IMR-90 (cell line): ENCODE measurements at places on chromosomes 16 and 17. TPM values are rescaled to one million over a fixed set of nuclear protein-coding genes. Genes with fewer than 3 reads are reported as not detected.

The CDRT15 gene
- not detected in 2 replicates for total RNA-seq

The CD300C gene
- not detected in 2 replicates for total RNA-seq

The ANKRD11 gene
- 28.1 and 46.8 TPM in 2 replicates for total RNA-seq

The ELP5 gene
- total RNA-seq = 46.6 and 48.0 TPM in 2 replicates

The RASL10B gene
- total RNA-seq = 3.6 and 4.7 TPM in 2 replicates

The SEPTIN12 gene
- not detected in 2 replicates for total RNA-seq

The AATF gene
- 34.8 and 37.2 TPM in 2 replicates for total RNA-seq

The ITGB3 gene
- total RNA-seq = 14.4 and 17.6 TPM in 2 replicates

The KRT20 gene
- not detected in 2 replicates for total RNA-seq

The MYH2 gene
- total RNA-seq = not detected in 2 replicates

The LPO gene
- not detected in 2 replicates for total RNA-seq

The KRT17 gene
- total RNA-seq = 2.5 TPM in 2 replicates

The RNFT1 gene
- 18.3 and 22.2 TPM in 2 replicates for total RNA-seq

The SOX15 gene
- total RNA-seq = 0.18 and 0.28 TPM in 2 replicates

DNA sequence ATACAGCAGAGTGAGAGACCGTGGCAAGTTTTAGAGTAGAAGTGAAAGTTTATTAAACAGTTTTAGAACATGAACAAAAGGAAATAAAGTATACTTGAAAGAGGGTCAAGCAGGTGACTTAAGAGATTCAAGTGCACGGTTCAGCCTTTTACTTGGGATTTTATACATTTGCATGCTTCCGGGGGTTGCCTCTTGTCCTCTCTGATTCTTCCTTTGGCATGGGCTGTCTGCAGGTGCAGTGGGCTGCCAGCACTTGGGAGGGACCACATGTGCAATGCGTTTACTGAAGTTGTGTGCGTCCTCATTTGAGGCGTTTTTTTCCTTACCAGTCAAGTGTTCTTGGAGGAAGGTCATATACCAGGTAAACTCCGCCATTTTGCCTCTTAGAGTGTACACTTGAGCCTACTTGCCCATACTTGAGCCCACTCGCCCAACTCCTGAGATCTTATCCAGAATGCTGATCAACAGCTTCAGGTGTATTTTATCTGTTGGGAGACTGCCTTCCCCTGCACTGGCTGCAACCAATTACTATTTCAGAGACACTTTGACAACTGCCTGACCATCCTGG lies 195.2 kb downstream of the IRX5 start:
- DNase-seq = no peak

DNA sequence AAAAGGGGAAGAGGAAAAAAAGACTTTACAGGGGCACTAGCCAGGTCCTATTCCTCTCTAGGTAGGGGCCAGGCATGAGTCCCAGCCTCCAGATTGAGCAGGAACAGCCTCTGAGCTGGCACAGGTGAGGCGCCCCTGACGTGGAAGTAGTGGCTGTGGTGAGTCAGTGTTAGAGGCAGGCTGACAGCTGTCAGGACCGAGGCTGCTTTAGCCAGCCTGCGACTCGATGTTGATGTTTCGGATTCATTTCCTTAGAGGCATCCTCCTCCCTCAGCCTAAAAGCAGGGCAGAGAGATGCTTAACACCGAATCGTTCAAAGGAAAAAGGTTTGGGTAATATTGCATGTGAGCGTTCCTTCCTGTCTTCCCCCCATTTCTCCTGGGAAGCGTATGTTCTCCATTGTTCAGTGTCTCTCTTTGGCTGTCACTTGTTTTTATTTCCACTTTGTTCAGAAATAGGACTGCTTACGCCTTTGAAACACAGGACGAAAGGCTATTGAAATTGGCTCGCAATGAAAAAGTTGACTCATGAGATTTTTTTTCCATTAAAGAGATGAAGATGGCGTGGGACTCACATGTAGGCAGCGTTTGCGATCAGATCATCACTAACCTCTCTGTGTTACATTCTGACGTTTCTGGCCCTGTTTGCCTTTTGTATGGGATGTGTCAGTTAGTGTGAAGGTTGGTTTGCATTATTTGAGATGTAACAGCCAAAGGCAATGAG lies 1.3 kb downstream of the KIAA0513 start:
- peak; percentile 47 for DNase-seq

DNA sequence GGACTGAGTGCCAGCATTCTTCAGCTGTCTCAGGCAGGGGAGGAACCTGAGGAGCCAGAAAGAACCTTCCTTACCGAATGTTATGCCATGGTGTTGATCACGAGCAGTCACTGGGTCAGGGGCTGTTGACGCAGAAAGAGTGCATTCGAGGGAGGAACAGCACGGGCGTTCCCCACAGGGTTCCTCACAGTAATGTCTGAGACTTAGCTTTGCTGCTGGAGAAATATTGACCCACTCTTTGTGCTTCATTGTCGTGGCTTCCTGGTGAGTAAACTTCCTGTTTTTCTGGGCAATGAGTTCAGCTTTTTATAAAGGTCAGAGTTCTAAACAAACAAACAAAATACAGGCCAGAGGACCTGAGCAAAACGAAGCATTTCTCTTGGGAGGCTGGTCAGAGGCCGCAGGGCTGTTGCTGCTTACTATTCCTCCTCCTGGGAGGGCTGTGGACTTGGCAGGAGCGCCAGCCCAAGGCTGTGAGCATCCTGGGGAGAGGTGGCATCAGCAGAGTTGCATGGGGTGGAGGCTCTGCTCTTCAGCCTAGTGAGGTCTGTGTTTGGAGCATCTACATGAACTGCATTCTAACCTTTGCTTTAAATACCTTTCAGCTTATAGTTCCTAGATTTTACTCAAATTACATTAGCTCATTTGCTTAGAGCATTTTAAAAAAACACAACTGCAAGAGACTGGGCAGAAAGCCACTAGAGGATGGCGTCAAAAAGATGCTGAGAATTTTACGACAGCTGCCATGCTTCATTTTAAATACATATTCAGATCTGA lies 143.1 kb upstream of the CACNG5 start:
- peak; percentile 64 for DNase-seq

- no peak for DNase-seq
These were observed 17.7 kb upstream of the DOK4 start for GRCh38 chr16:57504001-57504400.

DNA sequence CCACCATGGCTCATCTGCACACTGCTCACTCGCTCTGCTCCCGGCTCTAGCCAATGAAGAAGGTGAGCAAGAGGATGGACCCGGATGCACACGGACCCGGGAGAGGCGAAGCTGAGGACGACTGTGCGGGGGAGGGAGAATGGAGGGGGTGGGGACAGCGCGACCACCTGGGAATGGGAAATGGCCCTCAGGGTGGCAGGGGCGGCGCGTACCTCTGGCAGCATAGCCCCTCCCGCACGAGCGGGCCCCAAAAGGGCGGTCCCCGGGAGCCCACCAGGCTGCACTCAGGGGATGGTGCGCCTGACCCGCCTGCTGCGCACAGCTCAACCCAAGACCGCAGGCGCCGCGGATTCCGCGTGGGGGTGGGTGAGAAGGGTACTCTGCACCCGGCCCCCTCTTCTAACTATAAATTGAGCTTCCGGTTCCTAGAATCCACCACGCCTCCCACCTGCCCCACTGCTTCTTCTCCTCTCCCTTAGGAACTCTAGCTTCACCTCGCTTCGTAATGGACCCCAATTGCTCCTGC lies 6.1 kb downstream of the MT1H start:
- DNase-seq = no peak

DNA sequence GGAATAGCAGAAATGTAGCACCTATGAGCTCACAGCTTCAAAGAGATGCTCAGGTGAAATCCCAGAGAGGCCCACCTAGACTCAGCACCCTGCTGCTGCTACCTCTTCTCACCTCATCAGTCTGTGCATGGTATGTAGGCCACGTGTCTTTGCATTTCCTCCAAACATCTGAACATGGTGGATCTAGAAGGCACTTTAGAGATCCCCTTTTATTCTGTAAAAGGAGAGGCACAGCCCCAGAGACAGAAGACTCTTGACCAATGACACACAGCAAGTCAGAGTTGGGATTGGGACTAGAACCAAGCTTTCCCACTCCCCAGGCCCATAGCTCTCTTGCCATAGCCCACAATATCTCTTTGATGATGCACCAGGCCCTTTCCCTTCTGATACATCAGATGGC lies 19.4 kb upstream of the NKD1 start:
- DNase-seq = no peak

GRCh38 chr17:82872591-82873520 lies 33.0 kb upstream of the ZNF750 start:
- no peak for DNase-seq

DNA sequence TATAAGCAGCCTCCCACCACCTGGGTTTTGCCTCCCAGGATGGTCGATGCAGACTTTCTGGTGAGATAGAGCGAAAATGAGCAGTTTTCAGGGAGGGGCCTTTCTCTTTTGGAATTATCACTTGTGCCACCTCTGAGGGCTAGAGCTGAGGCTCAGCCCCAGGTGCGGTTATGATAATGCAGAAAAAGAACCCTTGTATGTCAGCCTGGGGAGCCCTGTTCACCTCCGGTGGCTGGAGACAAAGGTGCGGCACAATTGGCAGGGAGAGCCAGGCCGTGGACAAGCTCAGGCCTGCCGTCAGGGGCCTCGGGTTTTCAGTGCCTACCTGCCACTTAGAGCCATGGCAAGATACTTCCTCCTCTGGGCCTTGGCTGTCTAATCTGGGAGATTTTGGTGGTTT lies 4.4 kb downstream of the SCPEP1 start:
- no peak for DNase-seq

GRCh38 chr16:89060207-89060794 lies 33.4 kb upstream of the ACSF3 start:
- DNase-seq = no peak

GRCh38 chr17:75263055-75263454 lies 1.4 kb downstream of the MRPS7 start:
- no peak for DNase-seq

DNA sequence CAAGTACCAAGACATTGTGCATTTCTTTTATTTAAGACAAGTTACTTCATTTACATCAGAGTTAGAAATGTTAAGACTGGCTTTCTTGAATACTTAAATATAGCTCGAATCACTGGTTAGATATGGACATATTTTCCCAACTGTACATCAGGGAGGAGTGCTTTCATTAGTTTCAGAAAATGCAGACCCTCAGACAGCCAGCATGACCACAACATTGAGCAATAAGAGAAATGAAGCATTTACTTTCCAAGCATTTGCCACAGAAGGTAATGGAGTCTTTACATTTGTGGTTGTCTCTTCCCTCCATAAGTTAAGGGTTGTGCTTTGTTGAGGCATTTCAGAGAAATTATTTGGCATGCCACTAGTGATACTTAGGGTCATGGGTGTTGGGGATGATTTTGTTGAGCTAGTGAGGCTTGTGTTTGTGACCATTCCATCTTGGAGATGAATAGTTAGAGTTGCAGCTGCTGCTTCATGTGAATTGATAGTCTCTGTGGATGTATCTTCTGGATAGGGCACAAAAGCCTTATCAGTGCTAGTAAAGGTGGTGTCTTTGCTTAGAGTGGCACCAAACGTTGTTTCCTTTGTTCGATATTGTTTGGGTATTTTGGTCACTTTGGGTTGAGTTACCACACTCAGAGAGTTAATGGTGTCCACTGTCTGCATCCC lies 2.1 kb downstream of the OMG start:
- DNase-seq = no peak

DNA sequence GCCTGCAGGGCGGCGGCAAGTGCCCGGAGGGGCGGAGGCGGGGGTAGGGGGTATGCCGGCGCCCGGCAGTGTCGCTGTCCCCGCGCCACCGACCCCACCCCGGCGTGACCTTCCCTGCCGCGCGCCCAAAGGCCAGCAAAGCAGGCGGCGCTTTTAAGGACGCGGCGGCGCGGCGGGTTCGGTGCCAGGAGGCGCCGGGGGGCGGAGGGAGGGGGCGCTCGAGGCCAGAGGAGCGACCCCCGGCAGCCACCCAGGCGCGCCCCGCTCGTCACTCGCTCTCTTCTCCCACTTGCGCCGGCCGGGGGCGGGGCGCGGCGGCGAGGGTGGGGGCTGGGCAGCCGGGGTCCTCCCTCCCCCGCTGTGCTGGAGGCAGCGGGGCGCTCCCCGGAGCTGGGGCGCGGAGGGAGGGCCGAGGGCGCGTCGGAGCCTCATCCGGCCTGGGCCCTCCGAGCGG lies 8.6 kb upstream of the BAHCC1 start:
- DNase-seq = no peak

- DNase-seq = peak; percentile 89
These were observed 46.3 kb downstream of the PRKCA start for GRCh38 chr17:66348584-66349165.

DNA sequence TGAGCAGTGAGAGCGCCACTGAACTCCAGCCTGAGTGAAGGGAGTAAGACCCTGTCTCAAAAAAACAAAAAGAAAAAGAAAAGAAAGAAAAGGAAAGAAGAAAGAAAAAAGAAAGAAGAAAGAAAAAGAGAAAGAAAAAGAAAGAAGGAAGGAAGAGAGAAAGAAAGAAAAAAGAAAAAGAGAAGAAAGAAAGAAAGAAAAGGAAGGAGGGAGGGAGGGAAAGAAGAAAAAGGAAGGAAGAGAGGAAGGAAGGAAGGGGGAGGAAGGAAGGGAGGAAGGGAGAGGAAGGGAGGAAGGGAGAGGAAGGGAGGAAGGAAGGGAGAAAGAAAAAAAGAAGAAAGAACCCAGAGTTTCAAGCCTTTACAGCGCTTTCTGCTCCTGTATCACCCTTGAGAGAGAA lies 19.1 kb downstream of the GINS3 start:
- DNase-seq = no peak

GRCh38 chr16:81349608-81350305 lies 35.0 kb downstream of the GAN start:
- peak; percentile 15 for DNase-seq

DNA sequence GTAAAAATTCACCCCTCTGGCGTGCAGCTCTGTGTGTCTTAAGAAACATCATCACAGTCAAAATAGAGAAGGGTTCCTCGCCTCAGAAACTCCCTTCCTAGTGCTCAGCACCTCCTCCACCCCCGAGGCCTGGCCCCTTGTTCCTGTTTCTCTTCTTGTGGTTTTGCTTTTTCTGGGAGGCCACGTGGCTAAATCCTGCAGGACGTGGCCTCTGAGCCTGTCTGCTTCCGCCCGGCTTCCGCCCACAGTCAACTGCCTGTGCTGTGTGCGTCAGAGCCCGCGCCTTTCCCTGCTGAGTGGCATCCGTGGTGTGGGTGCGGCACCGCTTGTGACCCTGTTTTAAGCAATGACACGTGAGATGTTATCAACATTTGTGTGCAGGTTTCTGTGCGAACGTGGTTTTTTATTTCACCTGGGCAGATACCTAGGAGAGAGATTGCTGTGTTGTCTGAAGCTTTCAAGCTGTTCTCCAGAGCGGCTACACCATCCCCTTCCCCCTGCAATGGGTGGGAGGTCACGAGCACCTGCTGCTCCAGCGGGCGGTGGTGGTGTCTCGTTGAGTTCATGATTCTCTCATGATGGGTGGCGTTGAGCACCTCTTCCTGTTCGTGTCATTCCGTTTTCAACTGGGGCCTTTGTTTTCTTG lies 21.7 kb downstream of the ACSF3 start:
- no peak for DNase-seq

GRCh38 chr16:57643147-57643874 lies 14.9 kb downstream of the ADGRG1 start:
- DNase-seq = peak; percentile 70
